Effector memory CD4-positive, alpha-beta T cell (primary cell): ENCODE measurements at places on chromosomes 3 and 15.

GRCh38 chr15:47514200-47514652, 203.1 kb upstream of the SEMA6D start:
- DNase-seq = no peak

DNA sequence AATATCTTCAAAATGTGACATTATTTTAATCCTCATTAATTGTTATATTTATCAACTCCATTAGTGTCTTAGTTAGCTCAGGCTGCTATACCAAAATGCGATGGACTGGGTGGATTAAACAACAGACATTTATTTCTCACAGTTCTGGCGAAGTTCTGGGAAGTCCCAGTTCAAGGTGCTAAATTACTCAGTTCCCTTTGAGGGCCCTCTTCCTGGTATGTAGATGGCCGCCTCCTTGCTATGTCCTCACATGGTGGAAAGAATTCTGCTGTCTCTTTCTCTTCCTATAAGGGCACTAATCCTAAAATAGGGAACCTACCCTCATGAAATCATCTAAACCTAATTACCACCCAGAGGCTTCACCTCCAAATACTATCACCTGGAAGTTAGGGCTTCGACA, 38.8 kb upstream of the DUT start:
- DNase-seq = no peak

- DNase-seq = no peak
These were observed 1100.4 kb downstream of the ROBO2 start for GRCh38 chr3:78140274-78140673.

DNA sequence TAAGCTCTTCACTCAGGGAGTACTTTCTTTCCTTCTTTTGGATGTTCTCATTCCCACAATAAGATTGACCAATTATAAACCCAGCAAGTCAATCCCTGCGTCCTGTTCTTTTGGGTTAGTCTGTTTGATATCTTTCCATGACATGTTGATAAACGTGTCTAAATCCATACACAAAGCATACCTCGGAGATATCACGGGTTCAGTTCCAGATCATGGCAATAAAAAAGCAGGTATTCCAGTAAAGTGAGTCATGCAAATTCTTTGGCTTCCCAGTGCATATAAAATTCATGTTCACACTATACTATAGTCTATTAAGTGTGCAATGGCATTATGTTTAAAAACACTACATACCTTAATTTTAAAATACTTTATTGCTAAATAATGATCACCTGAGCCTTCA, 667.7 kb downstream of the MAGI1 start:
- no peak for DNase-seq

DNA sequence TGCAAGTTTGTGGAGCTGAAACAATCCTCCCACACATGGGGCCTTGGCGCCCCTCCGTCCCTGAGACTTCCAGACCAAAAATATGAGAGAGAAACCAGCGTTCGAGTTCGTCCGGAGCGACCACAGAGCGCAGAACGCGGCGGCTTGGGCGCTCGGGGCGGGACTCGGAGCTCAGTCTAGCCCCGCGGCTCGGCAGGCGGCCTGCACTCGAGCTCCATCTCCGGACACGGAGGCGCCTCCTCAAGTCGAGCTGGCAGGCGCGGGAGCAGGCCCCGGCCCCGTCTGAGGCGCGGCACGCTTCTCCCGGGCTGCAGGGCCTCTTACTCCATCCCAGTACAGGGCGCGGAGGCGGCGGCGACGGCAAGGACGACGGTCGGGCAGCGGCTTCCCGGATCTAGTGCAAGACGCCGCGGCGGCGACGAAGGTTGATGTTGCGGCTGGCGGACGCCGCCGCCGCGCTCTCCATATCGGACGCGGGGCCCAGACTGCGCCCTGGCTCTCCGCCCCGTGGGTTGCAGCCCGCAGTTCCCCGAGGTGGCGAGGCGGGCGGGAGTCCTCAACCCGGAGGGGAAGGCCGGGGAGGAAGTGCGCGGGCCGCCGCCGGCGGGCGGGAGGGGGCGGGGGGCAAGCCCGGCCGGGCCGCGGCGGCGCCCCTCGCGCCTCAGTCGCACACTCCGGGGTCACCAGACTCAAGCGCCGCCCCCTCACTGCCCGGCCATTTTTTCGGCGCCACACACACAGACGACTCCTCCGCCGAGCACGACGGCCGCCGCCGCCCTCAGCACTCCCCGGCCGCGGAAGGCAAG, 674 bp downstream of the MSL2 start:
- DNase-seq = peak; percentile 76

DNA sequence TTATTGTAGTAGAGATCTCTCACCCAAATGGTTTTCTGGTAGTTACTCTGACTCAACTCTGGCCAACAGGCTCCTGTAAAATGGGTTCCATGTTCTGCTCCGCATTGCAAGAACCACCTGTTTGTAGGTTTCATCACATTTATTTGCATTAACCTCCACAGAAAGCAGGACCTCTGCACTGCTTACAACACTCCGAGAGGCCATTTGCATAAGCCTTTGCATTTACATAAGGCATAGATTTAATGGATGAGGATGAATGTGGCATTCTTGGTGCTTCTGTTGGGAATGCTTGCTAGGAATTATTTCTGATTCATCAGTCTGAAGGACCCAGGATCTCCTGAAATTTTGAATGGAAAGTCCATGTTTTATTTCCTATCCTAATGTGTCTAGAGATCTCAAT, 320.1 kb downstream of the ZNF621 start:
- no peak for DNase-seq

GRCh38 chr3:74518610-74519009, 95.8 kb downstream of the CNTN3 start:
- DNase-seq = no peak

DNA sequence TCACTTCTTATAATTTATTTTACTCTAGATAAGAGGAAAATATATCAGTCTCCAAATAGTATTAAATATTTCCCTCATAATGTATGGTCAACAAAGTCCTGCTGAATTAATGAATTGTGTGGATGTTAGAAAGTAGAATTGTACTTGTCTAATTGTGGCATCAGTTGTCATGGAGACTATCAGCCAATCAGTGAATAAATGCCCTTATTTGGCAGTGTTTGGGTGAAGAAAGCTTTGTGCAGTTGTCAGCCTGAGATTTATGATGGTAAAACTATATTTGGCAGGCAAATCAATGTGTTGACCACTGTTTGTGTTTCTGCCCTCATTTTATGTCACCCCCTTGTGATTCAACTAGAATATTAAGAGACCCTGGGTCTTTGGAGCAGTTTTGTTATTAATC, 293.6 kb upstream of the MDFIC2 start:
- DNase-seq = no peak

GRCh38 chr3:149459491-149460059, 14.9 kb upstream of the TM4SF4 start:
- no peak for DNase-seq

DNA sequence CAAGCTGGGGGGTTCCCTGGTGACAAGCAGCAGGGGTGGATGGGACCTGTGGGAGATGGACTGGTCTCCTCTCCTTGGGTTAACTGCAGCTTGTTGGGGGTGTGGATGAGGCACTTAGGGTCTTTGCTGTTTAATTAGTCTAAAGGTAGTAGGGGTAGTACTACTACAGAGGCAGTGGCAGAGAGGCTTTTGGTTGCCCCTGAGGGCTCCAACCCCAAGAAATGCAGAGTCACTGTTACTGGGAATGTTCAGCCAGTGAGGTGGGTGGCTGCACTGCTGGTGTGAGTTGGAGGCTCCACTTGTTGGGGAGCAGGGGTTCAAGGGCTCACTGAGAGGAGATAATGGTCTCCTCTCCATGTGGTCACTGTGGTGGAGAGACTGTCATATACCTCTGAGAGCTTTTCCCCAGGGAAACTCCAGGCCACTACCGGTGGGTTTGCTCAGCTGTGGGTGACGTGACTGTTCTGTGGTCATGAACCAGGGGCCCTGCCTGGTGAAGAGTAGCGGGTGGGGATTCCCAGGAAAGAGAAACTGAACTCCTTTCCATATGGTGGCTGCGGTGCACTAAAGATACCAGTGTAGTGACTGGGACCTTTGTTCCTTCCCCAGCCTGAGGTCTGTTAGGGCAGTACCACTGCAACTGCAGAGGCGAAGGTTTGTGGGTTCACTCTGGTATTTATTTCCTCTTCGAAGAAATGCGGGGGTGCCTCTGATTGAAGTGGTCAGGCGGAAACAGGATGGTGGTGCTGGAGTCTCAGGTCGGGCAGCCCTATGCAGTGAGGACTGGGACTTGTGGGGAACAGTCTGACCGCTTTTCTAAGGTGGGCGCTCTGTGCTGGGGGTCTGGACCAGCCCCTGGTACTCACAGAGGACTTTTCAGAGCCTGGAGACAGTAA, 68.9 kb upstream of the TNFSF10 start:
- peak; percentile 76 for DNase-seq

- no peak for DNase-seq
These were observed 837.6 kb upstream of the DPPA4 start for GRCh38 chr3:110174908-110175307.

DNA sequence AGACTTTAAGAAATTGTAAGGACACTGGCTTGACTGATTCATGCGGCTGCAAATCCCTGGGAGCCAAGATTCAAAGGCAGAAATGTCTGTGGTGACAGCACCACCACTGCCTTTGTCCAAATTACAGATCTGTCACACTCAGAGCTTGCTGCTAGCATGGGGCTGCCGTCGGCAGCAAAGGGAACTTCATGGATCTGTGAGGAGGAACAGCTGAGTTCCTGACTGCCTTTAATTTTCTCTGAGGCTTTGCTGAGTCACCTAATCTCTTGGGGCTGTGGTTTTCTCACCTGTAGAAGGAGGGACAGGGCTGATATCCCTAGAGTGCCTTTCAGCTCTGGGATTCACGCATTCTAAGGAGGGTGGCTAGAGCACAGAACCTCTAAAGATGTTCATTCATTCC, 4.1 kb upstream of the PAK6 start:
- DNase-seq = no peak

DNA sequence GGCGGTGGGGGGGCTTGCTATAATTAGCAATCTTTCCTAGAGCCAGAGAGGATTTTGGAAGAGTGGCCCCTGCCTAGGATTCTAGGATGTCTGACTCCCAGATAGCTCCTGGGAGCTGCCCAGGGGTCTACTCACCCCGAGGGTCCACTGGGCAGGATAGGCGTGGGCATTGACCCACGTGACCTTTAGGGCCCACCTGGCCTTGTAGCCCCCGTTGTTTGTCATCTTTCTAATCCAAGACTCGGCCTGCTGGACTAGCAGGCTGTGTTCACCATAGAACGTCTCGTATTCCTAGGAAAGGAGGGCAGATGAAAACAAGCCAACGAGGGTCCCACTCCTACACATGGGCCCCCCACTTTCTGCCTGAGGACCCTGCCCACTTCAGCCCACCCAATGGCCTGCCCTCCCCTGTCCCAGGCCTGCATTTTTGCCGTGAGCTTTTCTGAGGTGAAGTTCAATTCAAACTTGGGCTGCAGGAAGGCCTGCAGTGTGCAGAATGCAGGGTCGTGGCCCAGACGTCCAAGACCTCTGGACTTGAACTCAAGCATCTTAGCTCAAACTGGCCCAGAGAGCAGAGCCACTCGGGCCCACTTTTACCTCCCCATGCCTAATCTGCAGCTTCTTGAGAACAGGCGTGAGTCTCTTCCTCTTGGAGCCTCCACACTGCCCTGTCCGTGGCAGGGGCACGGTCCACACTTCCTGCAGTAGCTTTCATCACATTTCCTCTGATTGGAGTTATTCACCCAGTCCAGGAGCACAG, 41.5 kb downstream of the MUC4 start:
- DNase-seq = no peak

GRCh38 chr3:172384836-172385235, 63.4 kb downstream of the GHSR start:
- no peak for DNase-seq

DNA sequence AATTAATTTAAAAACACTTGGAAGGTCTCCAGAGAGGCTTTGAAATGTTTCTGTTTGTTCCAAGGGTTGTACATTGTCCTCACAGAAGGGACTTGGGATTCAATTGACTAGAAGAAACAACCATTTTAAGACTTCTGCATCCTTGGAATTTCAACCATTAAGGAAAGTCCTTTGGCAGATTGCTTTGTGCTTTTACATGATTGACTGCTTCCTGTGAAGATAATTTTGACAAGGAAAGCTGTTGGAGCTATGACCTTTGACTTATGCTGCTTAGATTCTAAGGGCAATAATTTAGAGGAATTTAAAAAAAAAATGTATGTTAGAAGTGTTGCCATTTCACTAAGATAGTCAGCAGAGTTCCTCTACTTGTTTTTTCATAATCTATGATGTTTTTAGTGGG, 483.9 kb upstream of the TBL1XR1 start:
- no peak for DNase-seq

DNA sequence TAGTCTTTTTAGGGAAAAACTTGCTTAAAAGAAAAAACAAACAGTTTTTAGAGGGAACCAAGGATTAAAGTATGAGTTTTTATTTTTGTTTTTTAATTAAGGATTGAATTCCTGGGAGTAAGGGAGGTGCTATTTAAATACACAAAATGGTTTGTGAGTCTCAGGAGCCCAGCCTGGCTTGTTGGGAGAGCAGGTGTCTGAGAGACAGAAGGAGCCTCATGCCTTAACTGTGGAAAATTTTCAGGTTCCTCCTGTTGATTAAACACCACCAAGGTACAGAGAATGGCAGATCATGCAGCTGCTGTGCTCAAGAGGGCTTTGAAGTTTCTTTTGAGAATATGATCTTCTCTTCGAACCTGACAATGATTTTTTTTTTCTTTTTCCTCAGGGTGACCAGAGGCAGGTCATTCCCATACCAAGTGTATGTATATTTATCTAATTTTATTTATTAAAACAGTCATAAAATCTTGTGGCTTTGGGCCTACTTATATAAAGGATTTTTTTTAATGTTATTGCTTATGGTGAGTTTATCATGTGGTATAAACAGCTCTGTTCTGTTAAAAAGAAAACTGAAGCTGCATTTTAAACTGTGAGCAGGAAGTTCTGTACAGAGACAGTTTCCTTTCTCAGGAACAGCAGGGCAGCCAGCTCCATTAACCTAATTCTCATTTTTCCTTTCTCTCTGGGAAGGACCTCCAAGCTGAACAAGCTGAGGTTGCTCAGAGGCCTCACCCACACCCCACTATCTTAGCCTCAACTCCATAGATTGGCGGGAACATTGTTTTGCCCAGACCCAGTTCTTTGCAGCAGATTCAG, 33.7 kb upstream of the VILL start:
- no peak for DNase-seq

- DNase-seq = no peak
These were observed 76.9 kb downstream of the RHCG start for GRCh38 chr15:89419370-89419984.

DNA sequence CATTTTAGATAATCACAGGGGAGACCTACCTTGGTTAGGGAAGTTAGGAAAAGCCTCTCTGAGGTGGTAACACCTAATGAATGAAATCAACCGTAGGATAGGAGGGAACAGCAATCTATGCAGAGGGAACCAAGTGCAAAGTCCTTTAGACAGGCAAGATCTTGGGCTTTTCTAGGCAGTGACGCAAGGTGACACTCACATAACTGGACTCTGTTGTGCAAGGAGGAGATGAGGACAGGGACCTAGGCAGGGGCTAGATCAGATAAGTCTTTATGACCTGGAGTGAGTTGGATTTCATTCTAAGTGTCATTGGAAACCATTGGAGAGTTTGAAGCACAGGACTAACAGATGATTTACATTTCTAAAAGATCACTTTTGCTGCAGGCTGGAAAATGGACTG, 4.6 kb upstream of the LMOD3 start:
- DNase-seq = no peak
